Inflammatory macrophage treated with lipopolysaccharide for 1 hour (primary cell): ENCODE measurements at places on chromosomes 6 and 20.

- no peak for DNase-seq
Measured at GRCh38 chr6:149334682-149335160, 17.2 kb downstream of the TAB2 start.

- DNase-seq = peak; percentile 52
Measured at GRCh38 chr20:40851051-40851450, 162.0 kb upstream of the MAFB start.

DNA sequence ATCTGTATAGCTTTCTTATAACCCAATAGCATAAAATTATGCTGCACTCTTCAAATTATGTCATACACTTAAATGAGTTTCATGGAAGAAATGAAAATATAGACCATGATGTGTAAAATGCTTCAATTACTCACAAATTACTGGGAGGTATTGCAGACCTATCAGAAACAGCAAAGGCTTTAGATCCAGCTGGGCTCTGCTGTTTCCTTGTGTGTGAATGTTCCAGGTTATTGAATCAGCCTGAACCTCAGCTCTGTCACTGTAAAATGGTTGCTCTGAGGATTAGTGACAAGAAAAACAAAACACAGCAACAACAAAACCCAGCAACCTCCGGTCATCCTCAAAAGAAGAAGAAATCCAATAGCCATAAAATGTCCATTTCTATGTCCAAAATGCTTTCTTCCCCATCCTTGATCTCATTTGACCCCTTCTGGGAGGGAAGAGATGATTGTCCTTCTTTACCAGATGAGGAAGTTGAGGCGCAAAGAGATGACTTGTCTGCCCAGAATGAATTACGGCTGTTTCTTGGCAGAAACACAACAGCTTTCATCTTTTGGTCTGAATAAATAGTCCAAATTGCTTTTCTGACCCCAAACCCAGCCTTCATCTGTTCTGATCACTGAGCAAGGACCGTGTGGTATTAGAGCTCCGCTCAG is 42.2 kb upstream of the TGM6 start:
- no peak for DNase-seq

GRCh38 chr6:42433409-42433808 is 18.3 kb downstream of the TRERF1 start:
- DNase-seq = no peak

- DNase-seq = no peak
Measured at GRCh38 chr6:129353067-129353466, 356.9 kb downstream of the ARHGAP18 start.

GRCh38 chr6:95517004-95517403 is 60.3 kb upstream of the MANEA start:
- DNase-seq = no peak

GRCh38 chr20:40713508-40713907 is 24.5 kb upstream of the MAFB start:
- DNase-seq = no peak

DNA sequence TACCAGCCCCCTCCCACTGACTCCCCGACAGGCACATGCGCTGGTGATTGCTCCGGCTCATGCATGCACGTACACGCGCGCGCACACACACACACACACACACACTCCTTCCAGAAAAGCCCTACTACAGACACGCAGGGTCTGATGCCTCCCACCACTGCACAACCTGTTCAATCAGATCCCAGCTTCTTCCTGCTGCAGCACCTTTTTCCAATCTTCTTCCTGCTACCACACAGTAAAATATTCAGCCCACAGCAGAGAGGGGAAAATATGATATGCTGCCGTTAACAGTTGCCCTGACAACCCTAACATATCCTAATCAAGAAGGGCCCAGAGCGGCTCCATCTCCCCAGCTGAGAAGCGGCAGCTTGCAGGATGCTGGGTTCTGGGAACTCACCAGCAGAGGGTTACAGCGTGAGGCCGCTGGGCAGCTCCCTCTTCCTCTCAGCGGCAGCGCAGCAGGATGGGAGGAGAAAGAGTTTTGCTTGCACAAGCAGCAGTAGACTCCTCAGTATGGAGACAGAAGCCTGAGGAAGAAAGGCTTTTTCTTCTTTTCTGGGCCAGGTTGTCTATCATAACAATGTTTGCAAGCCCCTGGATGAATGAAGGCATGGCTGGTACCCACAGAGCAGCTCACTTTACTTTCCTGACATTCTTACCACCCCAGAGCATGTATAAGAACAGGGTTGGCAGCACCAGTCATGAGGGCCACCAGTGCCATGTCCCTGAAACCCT is 23.9 kb downstream of the MAP7 start:
- DNase-seq = peak; percentile 50

- no peak for DNase-seq
Measured at GRCh38 chr6:3614918-3615317, 136.6 kb downstream of the PXDC1 start.

GRCh38 chr6:82298012-82298411 is 50.5 kb upstream of the IBTK start:
- DNase-seq = no peak

DNA sequence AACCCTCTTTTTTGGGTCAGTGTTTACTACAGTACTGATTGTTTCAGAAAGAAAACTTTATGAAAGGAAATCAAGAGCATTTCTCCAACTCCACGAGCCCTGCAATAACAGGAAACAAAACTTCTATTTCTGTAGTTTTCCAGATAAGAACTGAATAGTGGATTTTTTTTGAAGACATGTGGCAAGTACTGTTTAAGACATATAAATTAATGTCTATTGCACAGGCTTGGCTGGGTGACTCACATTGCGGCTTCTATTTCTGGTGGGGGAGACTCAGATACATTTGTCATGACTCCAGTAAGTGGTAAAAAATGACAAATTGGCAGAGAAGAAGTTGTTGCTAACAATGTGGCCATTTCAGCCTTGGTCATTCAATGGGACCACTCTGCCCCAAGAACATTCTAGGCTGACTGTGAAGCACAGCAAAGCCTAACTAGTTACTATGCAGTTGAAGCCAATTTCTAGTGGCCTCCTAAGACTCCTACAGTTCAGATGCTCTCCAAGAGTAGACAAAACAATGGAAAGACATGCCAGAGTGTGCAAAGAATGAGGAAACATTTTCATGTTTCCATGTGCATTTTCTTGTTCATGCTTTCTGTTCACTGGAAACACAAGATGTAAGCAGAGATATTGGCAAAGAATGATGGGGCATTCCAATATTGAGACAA is 200.9 kb downstream of the EDN1 start:
- DNase-seq = peak; percentile 48

- peak; percentile 39 for DNase-seq
Measured at GRCh38 chr6:21935561-21936028, 342.0 kb downstream of the SOX4 start.

- DNase-seq = no peak
Measured at GRCh38 chr6:107624050-107624449, 134.1 kb downstream of the SOBP start.

DNA sequence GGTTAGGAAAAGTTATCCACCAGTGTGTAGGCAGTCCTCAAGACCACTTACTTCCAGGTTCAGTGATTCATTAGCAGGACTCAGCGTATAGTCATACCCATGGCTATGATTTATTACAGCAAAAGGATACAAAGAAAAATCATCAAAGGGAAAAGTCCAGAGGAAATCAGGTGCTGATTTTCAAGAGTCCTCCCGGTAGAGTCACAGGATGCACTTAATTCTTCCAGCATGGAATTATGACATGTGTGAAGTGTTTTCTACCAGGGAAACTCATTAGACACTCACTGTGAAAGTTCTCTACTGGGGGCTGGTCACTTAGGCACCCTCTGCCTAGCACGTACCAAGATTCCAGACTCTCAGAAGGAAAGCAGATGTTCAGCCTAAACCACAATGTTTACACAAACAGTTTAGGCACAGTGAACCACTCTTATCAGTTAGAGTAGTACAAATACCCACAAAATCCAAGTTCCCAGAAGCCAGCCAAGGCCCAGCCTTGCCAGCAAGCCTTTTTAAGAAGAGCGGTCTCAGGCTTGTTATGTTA is 10.2 kb downstream of the WFDC3 start:
- DNase-seq = no peak

DNA sequence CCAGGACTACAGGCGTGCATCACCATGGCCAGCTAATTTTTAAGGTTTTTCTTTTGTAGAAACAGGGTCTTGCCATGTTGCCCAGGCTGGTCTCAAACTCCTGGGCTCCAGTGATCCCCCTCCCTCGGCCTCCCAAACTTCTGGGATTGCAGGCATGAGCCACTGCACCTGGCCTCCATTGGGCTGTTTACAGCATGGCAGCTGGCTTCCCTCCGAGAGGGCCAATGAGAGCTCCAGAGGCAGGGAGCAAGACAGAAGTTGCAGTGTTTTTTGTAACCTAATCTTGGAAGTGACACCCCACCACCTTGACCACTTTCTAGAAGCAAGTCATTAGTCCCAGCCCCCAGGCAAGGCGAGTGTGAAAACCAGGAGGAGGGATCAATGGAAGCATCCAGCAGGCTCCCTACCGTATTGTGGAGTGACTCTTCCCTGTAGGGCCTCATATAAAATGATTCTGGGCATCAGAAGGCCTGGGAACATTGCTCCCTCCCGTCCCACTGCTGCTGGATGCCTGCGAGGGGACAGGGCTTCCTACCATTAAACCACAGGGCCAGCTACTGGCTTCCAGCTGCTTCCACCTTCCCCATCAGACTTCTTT is 144.4 kb downstream of the ZDHHC14 start:
- DNase-seq = no peak

DNA sequence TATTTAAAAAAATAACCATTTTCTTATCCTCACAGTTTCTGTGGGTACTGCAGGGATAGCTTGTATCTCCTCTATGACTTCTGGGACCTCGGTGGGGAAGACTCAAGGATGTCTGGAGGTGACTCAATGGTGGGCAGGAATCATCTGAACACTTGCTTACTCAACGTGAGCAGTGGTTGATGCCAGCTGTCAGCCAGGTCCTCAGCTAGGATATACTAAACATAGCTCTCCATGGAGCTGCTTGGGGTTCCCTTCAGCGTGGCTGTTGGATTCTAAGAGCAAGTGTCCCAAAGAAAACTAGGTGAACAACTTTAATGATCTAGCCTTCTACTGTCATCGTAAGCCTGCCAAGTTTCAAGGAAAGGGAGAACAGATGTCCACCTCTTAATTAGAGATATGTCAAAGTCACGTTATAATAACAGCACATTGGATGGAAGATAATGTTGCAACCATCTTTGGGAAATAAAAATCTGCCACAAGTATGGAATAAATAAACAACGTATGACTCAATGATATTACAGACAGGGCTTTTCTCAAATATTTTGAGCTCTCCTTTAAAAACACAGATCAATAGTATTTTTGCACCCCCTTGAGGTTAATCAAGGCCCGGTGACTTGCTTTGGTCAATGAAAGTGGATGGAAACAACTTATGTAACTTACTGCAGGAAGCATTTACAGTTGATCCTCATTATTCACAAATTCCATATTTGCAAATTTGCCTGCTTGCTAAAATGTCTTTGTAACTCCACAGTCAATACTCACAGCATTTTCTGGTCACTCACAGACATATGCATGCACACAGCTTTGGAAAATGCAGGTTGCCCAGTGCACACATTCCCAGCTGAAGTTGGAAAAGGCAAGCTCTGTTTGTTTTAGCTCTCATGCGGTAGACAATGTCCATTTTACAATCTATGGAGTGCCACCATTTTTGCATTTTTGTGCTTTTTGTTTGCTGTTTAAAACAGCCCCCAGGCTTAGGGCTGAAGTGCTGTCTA is 6.6 kb upstream of the HEBP2 start:
- no peak for DNase-seq

GRCh38 chr6:56793938-56794337 is 151.2 kb upstream of the DST start:
- no peak for DNase-seq

GRCh38 chr6:34239893-34240292 is 3.2 kb downstream of the HMGA1 start:
- no peak for DNase-seq

DNA sequence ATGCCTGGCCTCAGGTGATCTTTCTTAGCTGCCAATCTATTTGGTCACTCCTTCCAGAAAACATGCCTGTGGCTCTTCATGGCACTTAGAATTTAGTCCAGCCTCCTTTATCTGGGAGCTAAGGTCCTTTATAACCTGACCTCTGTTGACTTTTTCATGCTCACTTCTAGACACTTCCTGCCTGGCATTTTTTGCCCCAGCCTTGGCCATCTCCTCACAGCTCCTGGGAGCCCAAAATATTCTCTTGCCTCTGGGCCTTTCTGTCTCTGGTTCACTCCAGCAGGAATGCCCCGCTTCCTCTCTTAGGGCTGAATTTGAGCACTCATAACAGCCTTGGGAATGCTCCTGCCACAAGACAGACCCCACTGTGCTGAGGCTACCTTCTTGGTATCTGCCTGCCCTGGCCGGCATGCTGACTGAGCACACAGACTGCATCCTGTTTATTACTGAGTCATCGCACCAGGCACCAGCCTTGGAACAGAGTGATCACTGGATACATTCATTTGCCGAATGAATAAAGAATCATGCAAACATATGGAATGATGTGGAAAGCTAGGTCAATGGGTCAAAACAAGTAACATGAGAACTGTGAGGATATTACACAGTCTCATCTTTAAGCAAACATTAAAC is 5.8 kb upstream of the EEF1E1 start:
- no peak for DNase-seq

- no peak for DNase-seq
Measured at GRCh38 chr6:42720739-42721138, 1.7 kb downstream of the PRPH2 start.

DNA sequence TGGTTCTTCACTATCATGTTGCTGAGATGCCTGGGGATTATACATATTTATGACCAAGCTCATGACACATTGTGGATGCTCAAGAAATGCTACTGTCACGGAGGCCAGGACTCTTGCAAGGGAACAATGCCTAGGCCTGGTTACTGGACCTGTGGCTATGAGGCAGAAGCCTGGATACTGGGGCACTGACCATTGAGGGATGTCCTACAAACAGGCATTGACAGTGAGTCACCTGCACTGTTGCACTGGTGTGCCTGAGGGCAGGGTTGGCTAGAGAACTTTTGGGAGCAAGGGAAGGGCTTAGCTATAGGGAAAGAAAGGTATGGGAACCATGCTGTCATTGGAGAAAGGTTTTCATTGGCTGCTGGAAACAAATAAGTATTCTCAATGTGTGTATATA is 313.1 kb upstream of the SUPT3H start:
- no peak for DNase-seq

DNA sequence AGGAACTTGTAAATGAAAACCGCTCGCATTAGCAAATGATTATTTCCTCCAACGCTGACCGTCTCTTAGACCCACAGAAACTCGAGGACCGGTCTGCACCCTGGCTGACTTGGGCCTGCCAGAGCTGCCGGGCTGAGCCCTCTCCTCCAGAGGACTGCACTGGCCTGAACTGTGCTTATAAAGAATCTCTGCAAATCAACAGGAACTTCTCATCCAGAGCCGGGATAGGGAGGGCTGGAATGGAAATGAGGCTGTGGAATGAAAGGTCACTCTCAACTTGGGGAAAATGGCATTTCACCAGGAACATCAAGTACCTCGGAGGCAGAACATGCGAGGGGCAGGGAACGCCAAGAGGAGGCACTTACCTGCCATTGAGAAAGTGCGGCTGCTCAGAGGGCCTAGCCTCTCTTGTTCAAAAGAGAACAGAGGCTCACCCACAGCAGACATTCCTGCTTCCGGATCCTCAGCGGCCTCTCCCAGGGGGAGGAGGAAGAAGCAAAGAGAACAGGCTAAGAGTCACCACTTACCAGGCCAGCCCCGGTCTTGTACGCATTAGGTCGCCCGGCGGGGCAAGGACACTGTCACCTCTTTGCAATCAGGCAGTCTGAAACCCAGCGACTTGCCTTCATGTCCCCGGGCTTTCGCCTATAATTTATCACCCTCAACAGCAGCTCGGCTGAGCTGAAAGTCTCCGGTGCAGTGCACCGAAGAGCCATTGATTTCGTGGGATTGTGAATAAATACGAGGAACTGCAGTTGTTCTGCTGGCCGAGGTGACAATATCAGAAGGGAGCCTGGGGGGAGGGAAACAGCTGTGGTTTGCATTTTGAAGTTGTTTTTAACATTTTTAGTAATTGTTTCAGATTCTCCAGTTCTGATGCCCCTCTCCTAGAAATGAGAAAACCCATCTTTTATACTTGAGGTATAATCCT is 37.6 kb downstream of the ZMYND8 start:
- peak; percentile 62 for DNase-seq
